ENCODE measurements at places on chromosomes 12 and 14.

DNA sequence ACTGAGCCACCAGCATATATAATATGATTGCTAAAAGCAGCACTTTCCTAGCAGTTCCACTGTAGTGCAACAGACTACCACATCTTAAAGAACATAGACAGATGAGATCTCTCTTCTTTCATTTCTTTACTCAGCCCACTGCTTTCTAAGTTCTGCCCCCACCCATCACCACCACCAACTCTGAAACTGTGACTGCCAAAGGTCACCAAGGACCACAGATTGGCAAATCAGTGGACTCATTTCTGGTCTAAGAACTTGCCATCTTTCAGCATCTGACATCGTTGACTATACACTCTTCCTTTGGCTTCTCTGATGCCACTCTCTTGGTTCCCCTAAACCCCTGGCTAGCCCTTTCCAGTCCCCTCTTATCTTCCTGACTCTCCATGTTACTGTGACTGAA, 38.4 kb downstream of the IFNG start:
- DNase-seq, result no peak

DNA sequence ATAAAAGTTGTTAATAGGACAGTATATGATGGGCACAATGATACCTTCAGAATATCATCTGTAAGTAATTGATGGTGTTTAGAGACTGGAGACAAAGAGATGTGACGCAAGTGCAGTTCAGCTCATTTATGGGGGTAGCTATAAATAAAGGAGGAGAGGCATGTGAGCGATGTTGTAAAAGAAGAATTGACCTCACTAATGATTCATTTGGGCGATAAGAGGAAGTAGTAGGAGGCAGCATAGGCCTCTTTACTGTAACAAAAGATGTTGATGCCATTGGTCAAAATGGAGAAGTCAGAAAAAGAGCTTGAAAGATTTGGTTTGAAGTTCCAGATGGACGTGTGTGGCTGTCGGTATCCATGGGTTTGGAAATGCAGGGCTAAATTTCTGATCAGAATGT, 70.0 kb downstream of the FLRT2 start:
- no peak for DNase-seq

DNA sequence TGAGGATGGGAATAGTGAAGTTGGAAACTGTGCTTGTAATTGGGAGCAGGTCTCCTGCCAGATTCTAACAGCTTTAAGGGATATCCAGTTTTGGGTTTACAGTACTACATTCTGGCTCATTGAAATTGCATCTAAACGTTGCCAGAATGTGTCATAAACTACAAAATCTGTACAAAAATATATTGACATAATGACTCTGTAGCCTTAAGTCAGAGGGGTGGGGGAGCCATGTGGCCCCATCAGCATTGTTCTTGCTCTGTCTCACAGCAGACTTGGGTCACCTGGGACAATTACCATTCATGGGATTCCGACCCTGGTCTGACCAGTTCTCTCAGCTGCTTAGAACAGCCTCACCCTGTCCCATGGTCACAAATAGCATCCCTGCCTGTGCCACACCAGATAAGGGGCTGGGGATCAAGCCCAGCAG, 43.3 kb upstream of the MED13L start:
- DNase-seq, result no peak

DNA sequence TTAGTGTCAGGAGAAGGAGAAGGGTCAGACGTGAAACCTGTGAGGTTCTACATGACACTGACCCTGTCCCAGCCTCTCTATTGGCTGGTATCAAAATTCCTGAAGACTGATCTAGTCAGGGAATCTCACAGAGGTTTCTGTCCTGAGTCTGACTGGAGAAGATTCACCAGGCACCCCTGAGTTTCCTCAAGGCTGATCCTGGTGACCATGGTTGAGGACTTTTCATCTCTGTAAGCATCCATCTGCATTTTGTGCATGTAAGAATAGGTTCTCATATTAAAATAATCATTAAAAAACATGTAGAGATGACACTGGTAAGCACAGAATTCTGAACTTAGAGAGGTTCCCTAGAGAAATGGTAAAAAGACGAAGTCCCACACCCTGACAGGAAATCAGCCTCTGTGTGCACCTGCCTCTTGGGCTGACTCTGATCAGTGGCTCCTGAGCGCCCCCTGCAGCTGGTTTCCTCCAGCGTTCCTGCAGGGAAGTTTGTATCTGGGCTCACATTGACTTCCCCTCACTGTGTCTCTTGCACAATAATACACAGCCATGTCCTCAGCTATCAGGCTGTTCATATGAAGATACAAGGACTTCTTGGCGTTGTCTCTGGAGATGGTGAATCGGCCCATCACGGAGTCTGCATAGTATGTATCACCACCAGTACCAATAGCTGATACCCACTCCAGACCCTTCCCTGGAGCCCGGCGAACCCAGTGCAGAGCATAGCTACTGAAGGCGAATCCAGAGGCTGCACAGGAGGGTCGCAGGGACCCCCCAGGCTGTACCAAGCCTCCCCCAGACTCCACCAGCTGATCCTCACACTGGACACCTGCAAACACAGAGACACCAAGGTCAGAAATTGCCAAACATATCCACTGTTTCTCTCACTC, 991.9 kb downstream of the TMEM121 start:
- peak; percentile 29 for DNase-seq

DNA sequence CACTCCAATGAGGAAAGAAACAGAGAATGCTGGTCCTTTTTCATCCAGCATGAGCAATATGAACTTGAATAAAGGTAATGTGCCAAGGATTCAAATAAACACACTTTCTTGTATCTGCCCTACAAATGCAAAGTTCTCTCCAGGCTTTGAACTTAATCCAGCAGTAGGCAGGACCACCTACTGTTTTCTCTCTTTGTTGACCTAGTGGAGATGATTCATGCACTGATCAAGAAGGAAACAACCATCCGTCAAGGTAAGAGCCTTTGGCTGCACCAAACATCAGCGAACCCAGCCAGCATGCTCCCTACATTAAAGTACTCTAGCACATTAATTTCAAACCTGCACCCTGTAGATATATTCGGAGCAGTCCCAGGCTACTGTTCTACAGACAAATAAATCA, 489.3 kb downstream of the GALC start:
- DNase-seq, result no peak

DNA sequence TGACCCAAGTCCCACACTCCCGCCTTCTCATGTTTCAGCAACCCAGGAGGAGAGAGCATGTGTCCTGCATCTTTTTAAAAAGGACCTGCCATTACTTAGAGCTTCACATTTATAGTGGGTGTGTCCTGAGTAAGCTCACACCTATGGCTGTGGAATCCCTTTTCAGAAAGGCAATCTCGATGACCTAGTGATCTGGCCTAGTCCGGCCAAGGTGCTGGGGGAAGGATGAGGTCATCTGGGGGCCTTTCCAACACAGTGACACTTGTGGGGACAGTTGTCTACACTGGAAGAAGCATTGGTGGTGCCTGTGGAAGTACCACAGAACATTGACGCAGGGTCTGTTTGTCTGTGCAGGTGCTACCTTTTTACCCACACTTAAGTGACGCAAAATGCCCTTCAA, 8.2 kb downstream of the TCP11L2 start:
- no peak for DNase-seq

DNA sequence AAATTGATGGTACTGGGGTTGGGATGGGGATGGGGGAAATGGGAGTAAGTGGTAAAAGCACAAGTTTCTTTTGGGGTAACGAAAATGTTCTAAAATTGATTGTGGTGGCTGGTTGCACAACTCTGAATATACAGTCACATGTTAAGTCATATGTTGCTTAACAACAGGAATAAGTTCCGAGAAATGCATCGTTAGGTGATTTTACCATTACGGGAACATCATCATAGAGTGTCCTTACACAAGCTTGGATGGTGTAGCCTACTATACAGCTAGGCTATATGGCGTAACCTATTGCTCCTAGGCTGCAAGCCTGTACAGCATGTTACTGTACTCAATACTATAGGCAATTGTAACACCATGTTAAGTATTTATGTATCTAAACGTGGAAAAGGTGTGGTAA, 31.0 kb downstream of the ITGA7 start:
- DNase-seq, result no peak

GRCh38 chr12:132500142-132500855, 10.3 kb downstream of the FBRSL1 start:
- DNase-seq, result no peak

DNA sequence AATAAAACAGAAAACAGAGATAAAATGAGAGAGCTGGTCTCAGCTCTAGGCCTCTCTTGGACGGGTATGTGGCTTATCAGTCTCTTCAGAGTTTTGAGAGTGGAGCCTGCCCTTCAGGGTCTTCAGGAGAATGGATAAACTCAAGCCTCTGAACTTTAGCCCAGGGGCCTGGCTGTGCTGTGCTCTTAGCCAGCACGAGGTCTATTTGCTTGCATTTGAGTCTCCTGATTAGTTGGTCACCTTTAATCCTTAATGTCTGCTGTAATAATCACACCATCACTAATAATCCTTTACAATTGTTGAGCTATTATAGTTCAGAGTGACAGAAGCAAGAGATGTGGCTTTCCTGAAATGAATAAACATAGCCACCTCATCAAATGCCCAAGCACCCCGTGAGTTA, 24.3 kb downstream of the KRT80 start:
- DNase-seq, result no peak

DNA sequence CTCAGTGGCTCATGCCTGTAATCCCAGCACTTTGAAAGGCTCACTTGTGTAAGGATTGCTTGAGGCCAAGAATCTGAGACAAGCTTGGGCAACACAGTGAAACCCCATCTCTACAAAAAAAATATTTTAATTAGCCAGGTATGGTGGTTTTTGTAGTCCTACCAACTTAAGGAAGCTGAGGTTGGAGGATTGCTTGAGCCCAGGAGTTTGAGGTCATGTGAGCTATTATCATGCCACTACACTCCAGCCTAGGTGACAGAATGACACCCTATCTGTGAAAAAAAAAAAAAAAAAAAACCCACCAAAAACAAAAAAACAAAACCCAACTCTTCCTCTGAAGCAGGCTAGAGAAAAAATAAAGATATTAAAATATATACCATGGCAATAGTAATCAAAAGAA, 41.2 kb downstream of the TMEM116 start:
- DNase-seq, result no peak

GRCh38 chr12:5428332-5429221, 3.3 kb upstream of the NTF3 start:
- DNase-seq, result no peak

DNA sequence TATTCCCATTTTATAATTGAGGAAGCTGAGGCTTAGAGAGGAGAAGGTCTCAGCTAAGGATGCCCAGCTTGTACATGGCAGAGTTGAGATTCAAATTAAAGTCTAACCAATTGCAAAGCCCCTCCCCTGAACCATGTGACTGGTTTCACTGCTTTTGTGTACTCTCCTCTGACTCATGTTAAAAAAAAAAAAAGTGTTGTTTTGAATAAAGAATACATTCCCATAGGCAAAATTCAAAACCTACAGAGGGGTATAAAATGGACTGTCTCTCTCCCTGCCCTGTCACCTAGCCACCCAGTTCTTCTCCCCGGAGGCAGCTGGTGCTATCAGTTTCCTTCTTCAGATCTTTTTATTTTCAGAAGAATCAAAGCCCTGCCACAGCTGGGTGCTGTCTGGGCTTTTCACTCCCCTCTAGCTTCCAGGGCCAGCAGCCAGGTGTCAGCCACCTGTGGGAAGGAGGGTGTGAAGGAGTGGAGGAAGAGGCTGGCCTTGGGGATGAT, 5.4 kb downstream of the PSMD9 start:
- DNase-seq, result no peak

GRCh38 chr14:103488071-103488470, 34.6 kb downstream of the CKB start:
- no peak for DNase-seq

DNA sequence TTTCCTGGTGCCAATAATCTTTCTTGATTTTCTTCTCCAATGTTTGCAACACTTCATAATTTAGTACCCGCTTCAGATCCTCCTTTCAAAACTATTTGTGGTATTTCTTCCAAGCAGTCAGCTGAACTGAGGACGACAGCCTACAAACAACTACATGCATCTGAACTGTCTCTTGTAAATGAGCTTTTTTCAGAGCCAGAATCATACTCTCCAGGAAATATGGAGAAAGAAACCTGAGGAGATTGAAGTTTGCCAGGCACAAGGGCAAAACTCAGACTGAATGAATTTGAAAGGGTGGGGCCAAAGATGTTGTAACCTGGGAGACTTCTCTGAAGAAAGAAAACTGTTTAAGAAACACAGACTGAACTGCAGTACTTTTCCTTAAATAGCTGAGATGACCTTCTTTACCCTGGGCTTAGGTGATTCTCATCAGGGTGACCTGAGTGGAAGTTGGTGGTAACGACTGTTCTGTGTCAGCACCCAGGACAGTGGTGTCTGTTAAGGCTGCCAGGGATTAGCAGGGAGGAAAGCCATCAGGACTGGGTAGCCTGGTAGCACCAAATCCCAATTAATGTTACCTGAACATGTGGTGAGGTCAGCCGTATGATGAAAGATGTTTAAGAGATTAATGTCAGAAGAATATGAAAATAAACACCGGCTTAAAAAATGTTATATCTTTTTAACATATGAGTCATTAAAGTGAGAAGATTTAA, 95.0 kb downstream of the TGFB3 start:
- DNase-seq, result no peak

DNA sequence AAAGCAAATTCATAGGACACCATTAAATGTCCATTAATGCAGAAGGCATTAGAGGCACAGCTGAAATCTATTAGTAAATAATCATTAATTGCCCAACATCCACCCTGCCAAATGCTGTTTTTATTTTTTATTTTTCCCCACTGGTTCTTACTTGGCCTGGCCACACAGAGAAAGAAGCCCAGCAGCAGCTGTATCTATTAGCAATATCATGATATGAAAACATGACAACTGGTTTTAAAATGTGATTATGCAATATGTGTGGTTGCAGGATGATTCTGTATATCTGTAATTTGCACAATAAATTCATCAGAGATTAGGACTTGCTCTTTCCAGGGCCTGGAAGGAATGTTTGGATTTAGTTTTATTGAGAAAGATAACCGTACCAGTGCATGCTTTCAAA, 44.9 kb downstream of the SIX6 start:
- no peak for DNase-seq

DNA sequence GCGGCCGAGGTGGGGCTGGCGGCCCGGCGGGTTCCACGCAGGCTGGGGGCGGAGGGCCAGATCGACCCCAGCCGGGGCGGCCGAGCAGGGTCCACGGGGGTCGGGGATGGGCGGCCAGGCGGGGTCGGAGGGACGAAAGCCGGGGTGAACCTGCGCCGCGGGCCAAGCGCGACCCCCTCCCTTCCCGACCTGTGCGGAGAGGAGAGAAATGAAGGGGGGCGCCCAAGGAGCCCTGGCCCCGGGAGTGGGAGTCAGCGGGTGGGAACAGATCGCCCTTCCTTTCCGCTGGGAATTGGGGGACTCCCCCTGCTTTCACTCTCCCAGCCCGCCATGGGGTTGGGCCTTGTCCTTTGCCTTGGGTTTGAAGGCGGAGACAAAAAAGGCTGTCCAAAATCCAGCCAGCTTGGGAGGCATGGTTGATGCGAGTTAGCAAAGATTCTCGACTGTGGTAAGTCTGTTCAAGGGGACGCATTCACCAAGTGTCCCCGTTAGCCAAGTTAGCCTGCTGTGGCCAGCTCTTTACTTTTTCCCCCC, 559 bp upstream of the CKAP4 start:
- peak; percentile 54 for DNase-seq

Measured in GM13977 (cell line).